ENCODE measurements at places on chromosomes 2 and 18. TPM values are rescaled to one million over a fixed set of nuclear protein-coding genes. Genes with fewer than 3 reads are reported as not detected.

- DNase-seq, result no peak
These were observed 9.4 kb downstream of the MBD2 start for GRCh38 chr18:54215069-54215468.

DNA sequence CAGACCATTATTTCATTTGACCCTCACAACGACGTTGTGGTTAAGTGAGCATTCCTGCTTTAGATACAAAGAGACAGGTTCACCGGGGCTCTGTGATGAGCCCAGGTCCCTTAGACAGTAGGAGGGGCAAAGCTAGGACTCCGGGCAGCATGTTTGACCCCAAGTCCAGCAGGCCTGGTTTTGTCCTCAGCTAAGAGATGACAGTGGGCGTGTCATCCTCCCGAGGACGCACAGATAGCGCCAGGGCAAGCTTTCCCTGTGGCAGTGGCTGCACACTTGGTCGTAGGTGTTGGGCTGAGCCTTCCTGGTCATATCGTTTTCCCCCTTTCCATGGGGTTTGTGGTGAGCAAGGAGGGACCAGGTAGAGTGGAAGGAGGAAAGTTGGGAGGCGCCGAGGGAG, 76.3 kb downstream of the MTCL1 start:
- no peak for DNase-seq

DNA sequence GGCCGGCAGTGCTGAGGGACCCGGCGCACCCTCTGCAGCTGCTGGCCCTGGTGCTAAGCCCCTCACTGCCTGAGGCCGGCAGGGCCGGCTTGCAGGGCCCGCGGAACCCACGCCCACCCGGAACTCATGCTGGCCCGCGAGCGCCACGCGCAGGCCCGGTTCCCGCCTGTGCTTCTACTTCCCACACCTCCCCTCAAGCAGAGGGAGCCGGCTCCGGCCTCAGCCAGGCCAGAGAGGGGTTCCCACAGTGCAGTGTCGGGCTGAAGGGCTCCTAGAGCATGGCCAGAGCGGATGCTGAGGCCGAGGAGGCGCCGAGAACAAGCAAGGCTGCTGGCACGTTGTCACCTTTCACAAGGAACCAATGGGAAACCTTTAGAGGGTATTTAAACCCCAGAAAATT, 36.8 kb upstream of the ZNF532 start:
- no peak for DNase-seq

GRCh38 chr2:37779139-37779538, 107.7 kb upstream of the CDC42EP3 start:
- no peak for DNase-seq

- no peak for DNase-seq
These were observed 230.0 kb upstream of the RASGRP3 start for GRCh38 chr2:33246432-33246831.

- no peak for DNase-seq
These were observed 179.7 kb upstream of the COPS8 start for GRCh38 chr2:236905976-236906375.

DNA sequence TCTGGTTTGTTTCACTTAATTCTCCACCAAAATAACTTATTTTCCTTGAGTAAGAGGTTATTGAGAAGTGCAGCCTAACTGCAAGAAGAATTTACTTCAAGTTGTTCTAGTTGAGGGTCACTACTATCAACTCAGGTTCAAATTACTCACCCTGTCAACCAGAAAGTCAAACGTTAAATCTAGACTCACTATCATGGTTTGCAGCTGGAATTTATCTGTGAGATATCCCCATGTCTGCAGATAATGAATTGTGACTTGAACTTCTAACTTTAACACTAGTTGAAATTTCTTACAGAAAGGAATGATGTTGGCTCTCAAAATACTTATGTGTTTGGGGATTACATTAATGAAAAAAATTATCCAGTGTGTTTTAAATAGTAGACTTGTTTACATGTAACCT, 1145.7 kb upstream of the NXPH2 start:
- no peak for DNase-seq

DNA sequence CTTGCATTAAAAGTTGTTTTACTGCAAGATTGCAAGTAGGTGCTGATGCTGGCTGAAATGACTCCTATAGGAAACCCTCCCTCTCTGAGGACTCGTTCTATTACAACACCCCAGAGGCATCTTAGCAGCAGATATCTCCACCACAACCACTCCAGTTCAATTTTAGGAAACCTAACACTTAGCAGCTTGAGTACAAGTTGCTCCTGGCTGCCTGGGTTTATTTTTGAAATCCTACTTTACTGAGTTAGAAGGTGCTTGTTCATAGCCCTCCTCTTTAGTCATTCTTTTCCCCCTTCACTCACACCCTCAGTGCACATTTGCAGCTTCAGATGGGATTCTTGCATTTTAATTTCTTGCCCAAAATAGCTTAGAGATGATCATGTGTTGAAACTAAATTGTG, 111.5 kb downstream of the MTCL1 start:
- no peak for DNase-seq

DNA sequence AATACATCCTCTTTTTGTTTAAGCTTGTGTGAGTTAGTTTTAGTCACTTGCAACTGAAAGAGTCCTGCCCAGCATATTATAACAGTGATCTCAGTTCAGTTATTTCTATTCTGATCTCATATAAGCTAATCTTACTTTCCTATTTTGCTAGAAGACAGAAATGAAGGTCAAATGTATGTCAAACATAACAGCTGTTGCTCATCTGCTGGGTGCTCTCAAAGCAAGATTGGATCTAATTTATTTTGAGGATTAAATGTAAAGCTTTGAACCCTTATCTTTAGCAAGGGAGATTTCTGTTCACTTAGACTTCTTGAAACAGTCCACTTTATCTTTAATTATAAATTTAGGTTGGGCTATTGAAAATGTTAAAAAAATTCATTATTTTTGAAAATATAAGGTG, 31.2 kb downstream of the CRYGD start:
- no peak for DNase-seq

DNA sequence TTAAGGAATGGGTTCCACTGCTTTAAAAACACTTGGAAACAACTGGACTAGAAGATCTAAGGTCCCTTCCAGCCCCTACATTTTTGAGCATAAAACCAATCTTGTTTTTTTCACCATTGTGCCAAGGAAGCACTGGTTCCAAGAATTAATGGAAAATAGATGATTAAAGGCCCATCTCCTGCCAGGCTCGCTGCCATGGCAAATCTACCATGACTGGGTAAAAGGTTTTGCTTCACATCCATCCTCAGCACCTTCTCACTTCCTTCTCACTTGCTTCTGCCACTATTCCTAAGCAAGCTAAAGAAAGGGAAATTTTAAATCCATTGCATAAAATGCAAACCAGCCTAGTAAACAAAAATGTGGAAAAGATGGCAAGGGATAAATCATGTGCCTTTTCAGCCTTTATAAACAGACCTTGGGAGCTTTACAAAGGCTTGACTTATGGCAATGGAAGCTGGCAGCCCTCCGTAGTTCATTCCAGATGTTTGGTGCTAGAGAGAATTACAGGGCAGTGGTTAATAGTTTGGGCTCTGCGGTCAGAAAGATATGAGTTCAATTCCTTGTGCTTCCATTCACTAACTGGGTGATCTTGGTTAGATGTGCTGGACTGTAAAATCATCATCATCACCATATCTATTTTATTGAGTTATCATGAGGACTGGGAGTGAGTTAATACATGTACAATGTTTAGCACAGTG, 27.0 kb upstream of the ST3GAL5 start:
- no peak for DNase-seq

DNA sequence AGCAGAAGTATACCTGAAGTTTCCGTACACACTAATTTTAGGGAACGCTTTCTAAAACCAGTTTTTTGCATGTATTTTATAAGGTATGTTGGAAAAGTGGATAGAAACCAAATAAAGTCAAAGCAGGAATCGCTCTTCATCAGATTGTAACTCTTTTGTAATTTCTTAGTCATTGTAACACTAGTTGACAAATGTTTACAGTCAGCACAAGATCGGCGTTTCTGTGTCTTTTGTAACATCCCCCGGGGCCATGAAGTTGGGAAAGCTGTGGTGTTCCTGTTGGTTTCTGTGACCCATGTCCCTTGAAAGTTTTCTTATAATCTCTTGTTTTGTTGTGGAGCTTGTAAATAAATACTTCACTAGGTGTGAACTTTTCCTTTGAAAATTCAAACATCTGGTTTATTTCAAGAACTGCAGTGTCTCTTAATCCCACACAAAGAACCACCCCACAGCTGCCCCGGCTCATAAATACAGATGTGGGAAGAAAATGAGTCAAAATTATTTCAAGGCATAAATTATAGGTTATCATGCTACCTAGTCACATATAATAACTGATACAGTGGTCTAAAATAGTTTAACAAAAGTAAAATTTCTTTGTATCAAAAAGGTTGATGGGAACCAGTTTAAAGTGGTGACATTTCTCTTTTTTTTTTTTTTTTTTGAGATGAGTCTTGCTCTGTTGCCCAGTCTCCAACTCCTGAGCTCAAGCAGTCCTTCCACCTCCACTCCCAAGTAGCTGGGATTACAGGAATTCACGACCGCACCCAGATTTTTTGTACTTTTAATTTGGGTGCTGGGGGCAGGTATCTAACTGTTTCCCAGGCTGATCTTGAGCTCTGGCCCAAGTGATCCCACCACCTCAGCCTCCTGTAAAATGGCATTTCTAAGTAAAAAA, 751 bp upstream of the NMI start:
- DNase-seq, result peak; percentile 24

- DNase-seq, result no peak
These were observed 47.4 kb downstream of the EXOC6B start for GRCh38 chr2:72778410-72778809.

DNA sequence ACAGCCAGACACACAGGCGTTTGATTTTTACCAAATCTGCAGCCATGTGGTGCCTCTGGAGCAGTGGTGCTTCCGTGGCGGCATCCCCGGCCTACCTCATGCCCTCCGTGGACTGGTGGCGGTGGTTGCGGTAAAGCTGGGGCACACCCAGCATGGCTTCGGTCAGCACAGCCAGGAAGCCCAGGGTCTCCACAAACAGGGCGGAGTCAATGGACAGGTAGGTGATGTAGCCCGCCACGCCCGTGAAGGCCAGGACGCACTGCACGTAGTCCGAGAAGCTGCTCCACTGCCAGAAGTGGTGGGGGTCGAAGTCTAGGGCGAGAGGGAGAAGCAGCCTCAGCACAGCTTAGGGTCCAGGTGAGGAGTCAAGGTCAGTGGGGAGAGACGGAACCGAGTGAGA, 32.4 kb downstream of the SLC66A2 start:
- DNase-seq, result no peak

- no peak for DNase-seq
These were observed 153.8 kb upstream of the HNRNPA3 start for GRCh38 chr2:177058747-177059146.

DNA sequence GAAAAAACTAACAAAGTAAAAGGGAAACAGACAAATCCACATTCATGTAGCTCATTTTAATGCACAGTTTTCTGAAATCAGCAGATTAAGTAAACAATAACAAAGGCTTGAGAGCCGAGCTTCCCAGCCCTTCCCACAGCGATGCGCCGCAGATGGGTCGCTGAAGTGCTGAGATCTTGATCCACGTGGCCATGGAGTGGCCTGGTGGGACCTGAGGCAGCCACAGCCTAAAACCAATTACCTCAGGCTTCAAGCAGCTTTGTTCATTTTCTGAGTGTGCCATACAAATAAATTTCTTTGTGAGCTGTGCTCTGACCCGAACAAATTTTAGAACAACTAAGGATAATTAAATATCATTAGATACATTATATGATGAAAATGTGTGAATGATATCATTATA, 25.6 kb upstream of the CYRIA start:
- no peak for DNase-seq

- DNase-seq, result no peak
These were observed 68.0 kb upstream of the SMAD7 start for GRCh38 chr18:49018554-49019445.

- DNase-seq, result no peak
These were observed 14.7 kb upstream of the PUM2 start for GRCh38 chr2:20365249-20365817.

- no peak for DNase-seq
These were observed 14.0 kb downstream of the SERTAD2 start for GRCh38 chr2:64639691-64640090.

GRCh38 chr2:240347949-240348500, 87.4 kb upstream of the GPC1 start:
- no peak for DNase-seq

GRCh38 chr2:108787216-108787541, 608 bp downstream of the CCDC138 start:
- no peak for DNase-seq

DNA sequence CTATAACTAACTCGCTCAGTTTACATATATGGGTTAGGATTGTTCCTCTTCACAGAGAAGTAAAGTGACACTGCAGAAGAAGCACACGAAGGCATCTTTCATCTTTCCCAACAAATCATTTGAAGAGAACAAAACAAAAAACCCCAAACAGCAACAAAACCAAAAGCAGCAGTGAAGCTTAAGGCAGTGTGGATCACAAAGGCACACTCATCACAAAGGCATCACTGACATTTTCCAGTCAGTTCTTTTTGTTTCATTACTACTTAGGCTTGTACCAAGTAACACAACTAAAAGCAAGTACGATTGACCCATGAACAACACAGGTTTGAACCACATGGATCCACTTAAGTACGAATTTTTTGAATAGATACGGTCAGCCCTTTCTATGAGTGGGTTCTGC, 75.7 kb downstream of the RNF152 start:
- DNase-seq, result no peak

DNA sequence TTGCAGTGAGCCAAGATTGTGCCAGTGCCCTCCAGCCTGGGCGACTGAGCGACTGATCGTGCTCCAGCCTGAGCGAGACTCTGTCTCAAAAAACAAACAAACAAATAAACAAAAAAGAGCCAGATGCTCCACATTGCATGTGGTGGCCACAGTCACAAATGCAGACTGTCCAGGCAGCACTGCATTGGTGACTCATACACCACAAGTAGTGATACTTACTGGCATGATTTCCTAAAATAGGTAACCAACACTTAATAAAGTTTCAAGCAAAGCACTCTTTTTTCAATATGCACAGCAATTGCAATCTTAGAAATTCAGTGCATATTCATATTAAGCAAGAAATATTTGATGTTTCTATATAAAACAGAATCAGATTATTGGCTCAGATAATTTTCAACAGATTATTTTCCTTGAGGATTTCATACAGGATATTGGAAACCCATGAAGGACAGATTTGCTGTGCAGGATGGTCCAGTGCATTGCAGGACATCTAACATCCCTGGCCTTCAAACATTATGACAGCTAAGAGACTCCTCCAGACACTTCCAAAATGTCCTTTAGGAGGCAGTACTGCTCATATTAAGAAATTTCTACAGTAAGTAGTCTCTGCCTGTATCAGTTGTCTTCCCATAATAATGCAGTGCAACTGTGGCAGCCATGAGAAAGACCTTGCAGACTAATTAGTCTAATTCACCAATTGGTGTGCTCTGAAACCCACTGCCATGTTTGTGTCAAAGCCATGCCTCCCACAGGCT, 10.5 kb upstream of the SLC1A4 start:
- no peak for DNase-seq

The CASP10 gene
- 3.0 TPM for total RNA-seq

The RAPGEF4 gene
- total RNA-seq, result 4.7 TPM

The STARD6 gene
- total RNA-seq, result not detected

The PLCD4 gene
- not detected for total RNA-seq

The SPDYA gene
- 1.6 TPM for total RNA-seq

The CFAP53 gene
- total RNA-seq, result 1.3 TPM

The TIGD1 gene
- total RNA-seq, result 4.2 TPM

The CAPN14 gene
- not detected for total RNA-seq

The SIX3 gene
- 0.52 TPM for total RNA-seq

The ITGB6 gene
- 9.9 TPM for total RNA-seq

The DNAJC10 gene
- total RNA-seq, result 86.0 TPM

The GAL3ST2 gene
- not detected for total RNA-seq

The PXDN gene
- 41.9 TPM for total RNA-seq

The ACKR3 gene
- total RNA-seq, result 18.1 TPM
